ENCODE measurements at places on chromosomes 7 and 10. TPM values are rescaled to one million over a fixed set of nuclear protein-coding genes. Genes with fewer than 3 reads are reported as not detected.

UTF1 gene
- not detected for total RNA-seq

SERPINE1 gene
- total RNA-seq = 0.23 TPM

TAS2R3 gene
- total RNA-seq = 4.6 TPM

ENKUR gene
- total RNA-seq = 16.6 TPM

ZNF277 gene
- total RNA-seq = 53.5 TPM

CYTH3 gene
- 36.2 TPM for total RNA-seq

LRIT1 gene
- total RNA-seq = not detected

PCBD1 gene
- total RNA-seq = 27.0 TPM

PILRA gene
- 1.2 TPM for total RNA-seq

ZNF804B gene
- total RNA-seq = 8.3 TPM

TMEM184A gene
- total RNA-seq = under 0.01 TPM

DYNC1I1 gene
- total RNA-seq = 51.2 TPM

CTAGE6 gene
- total RNA-seq = not detected

PRR15 gene
- not detected for total RNA-seq

HECTD2 gene
- 53.7 TPM for total RNA-seq

ASZ1 gene
- total RNA-seq = not detected

COL28A1 gene
- 1.4 TPM for total RNA-seq

WDR86 gene
- total RNA-seq = 21.2 TPM

ZNF117 gene
- 38.8 TPM for total RNA-seq

APBB1IP gene
- total RNA-seq = 3.7 TPM

ARHGEF5 gene
- total RNA-seq = 1.8 TPM

STAG3 gene
- total RNA-seq = 0.69 TPM

C7orf57 gene
- 5.8 TPM for total RNA-seq

KCNH2 gene
- 17.8 TPM for total RNA-seq

GIGYF1 gene
- 16.4 TPM for total RNA-seq

DNAJC12 gene
- total RNA-seq = 25.6 TPM

ADCY1 gene
- total RNA-seq = 107 TPM

PTTG1IP2 gene
- total RNA-seq = not detected

IFIT1B gene
- total RNA-seq = 0.92 TPM

SAMD9L gene
- total RNA-seq = 4.4 TPM

GIMAP8 gene
- total RNA-seq = 2.8 TPM

LIPN gene
- total RNA-seq = not detected

RBAK gene
- total RNA-seq = 16.1 TPM

HSPA12A gene
- total RNA-seq = 41.1 TPM

EIF4H gene
- 177 TPM for total RNA-seq

SEC31B gene
- total RNA-seq = 5.3 TPM

GOLGA7B gene
- 16.6 TPM for total RNA-seq

KCNMA1 gene
- total RNA-seq = 76.1 TPM

CPXM2 gene
- total RNA-seq = 4.8 TPM

OPN1SW gene
- total RNA-seq = not detected

FFAR4 gene
- 1.2 TPM for total RNA-seq

AASS gene
- total RNA-seq = 36.2 TPM

NMT2 gene
- 38.1 TPM for total RNA-seq

SPDYE9 gene
- total RNA-seq = not detected

DENND2A gene
- 43.8 TPM for total RNA-seq

HMX3 gene
- total RNA-seq = 2.8 TPM

VSTM4 gene
- 7.8 TPM for total RNA-seq

PLAC9 gene
- total RNA-seq = 1.4 TPM

PNLIPRP2 gene
- total RNA-seq = not detected

SRRM3 gene
- 15.2 TPM for total RNA-seq

PTF1A gene
- not detected for total RNA-seq

CCL26 gene
- not detected for total RNA-seq

IL2RA gene
- total RNA-seq = not detected

CCDC172 gene
- not detected for total RNA-seq

FAM221A gene
- total RNA-seq = 14.5 TPM

MMD2 gene
- 8.5 TPM for total RNA-seq

Data from diencephalon (tissue), 1 donor.